ENCODE measurements at places on chromosomes 11 and 22.

DNA sequence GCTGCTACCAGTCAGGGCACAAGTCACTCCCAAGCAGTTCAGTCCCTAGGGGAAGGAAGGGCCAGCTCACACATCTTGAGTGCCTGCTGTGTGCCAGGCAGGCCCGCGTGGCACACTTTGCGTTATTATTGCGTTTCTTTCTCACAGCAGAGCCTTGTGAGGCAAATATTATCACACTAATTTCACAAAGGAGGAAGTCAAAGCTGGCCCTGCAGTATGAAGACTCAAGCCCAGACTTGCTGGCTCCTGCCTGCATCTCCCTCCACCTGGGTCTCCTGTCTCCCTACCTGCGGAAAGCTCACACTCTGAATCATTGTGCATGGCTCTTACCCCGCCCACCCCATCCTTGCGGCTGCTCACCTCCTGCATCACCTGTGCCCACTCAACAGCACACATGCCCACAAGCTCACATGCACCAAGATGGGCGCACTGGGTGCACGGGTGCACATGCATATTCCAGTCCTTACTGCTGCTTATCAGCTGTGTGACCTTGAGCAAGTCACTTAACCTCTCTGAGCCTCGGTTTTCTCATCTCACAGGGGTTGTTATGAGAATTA is 31.7 kb upstream of the P2RY2 start:
- DNase-seq: peak; percentile 15

GRCh38 chr11:92224407-92225124 is at the start of gene FAT3:
TSS of gene FAT3 (plus strand) at chr11:92224818. CDS start at chr11:92352113, 127,295 bp downstream.
- peak; percentile 50 for DNase-seq

- DNase-seq: no peak
Measured at GRCh38 chr11:109641549-109641948, 219.6 kb downstream of the C11orf87 start.

GRCh38 chr11:22787551-22788162 is 41.9 kb downstream of the SVIP start:
- peak; percentile 50 for DNase-seq

GRCh38 chr22:22720724-22721261 is 76.4 kb downstream of the GGTLC2 start:
- no peak for DNase-seq

- no peak for DNase-seq
Measured at GRCh38 chr11:17828311-17828751, 93.8 kb downstream of the KCNC1 start.

- no peak for DNase-seq
Measured at GRCh38 chr11:78414321-78415051, 3.1 kb downstream of the GAB2 start.

GRCh38 chr22:46602025-46602424 is 18.2 kb upstream of the GRAMD4 start:
- no peak for DNase-seq

DNA sequence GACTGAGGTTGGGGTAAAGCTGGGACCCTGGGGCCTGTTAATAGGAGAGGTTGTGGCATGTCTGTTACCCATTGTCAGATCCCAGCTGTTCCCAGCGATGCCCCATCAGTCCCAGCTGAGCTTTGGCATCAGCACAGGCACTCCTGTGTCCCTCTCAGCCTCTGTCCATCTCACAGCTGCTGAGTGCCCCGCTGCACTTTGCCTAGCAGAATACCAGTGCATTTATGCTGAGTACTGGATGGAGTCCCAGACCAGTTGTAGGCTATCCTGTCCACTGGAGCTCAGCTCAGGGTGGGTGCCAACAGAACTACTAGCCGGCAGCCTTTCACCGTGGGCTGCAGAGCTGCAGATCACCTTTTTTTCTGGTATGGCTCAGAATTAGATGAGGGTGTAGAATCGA is 9.9 kb downstream of the FXYD6 start:
- DNase-seq: no peak

DNA sequence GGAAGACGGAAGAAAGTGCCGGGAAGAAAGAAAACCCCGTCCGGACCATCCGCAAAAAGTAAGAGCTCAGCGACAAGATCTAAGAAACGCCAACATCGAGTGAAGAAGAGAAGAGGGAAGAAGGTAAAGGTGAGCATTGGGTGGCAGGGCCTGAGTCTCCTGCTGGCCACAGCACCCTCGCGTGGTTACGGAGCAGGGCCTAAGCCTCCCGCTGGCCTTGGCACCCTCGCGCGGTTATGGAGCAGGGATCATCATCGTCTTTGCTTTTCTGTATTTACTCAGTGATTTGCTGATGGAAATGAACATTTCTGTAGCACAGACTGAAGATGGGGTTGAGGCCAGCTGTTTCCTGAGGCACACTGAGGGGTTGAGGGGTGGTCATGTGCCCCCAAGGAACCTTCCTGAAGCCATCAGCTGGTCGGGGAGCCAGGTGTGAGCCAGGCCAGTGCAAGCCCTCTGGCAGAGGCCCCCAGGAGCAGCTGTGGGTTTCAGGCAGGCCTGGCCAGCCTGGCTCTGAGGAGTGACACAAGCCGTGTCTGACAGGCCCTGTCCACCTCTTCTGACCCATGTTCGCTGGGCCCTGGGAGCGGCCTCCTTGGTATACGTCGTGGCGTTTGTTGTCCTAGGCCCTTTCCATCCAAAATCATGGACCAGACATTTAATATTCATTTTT is 14.0 kb downstream of the IRF7 start:
- DNase-seq: no peak

DNA sequence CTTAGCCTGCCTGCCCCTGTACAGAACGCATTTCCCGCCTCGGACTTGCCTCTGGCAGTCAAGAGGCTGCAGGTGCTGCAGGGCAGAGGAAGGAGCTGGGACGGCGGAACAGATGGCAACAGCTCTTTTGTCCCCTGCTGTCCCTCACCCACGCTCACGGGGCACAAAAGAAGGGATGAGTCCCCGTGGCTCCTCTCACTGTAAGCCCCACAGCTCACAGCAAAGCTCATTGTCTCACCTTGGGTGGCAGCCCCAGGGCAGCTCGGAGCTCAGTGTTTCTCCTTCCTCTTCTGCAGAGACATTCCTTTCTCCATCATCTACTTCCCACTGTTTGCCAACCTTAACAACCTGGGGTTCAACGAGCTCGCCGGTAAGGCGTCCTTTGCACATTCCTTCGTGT is 24.3 kb downstream of the SLC25A18 start:
- DNase-seq: no peak

All from DMS79 (cell line).